ENCODE measurements at places on chromosomes 7 and 10.

DNA sequence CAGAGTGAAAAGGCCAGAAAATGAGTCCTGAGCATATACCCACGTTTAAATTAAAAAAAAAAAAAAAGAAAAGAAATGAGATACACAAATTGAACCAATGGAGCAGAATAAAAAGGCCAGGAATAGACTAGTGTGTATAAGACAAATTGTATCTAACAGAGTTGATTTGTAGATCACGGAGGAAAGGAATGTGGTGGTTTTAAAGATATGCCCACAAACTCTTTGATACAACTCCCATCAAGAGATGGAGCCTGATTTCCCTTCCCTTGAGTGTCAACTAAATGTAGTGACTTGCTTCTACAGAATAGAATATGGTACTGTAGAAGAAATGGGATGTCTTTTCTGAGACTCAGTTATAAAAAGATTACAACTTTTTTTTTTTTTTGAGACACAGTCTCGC is 10.4 kb downstream of the SYPL1 start:
- no peak for DNase-seq

DNA sequence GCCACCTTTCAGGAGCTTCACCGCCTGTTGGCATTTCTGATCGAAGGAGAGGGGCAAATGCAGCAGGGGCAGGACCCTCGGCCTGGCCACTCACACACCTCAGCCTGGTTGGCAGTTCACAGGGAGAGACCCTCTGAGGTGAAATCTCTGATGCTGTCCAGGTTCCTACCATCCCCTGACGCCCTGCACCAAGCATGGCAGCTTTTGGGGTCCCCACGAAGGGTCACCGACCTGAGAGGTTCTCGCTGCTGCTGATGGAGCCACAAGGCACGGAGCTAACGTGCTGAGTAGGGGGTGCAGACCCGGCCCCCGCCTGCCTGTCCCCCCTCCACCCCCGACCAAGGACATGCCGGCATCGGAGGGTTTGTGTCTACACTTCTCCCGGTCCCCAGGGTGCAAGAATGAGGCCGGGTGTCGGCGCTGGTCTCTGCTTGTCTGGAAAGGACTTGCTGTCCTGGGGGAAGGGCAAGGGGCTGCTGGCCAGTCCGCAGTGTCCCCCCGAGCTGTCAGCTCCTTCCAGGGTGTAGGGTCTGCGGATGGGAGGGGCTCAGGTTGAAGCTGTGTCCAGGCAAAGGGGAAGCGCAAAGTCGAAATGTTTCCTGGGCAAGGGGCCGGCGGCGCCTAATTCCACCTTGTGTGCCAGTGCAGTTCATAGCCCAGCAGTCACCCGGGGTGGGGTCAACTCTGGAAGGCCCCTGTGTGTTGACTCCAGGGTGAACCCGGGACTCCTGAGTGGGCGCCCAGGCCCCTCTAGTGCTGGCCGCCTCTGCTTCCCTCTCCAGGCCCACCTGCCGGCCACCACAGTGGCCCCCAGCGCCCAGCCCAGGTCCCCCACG is 132.6 kb downstream of the DNAJB6 start:
- no peak for DNase-seq

DNA sequence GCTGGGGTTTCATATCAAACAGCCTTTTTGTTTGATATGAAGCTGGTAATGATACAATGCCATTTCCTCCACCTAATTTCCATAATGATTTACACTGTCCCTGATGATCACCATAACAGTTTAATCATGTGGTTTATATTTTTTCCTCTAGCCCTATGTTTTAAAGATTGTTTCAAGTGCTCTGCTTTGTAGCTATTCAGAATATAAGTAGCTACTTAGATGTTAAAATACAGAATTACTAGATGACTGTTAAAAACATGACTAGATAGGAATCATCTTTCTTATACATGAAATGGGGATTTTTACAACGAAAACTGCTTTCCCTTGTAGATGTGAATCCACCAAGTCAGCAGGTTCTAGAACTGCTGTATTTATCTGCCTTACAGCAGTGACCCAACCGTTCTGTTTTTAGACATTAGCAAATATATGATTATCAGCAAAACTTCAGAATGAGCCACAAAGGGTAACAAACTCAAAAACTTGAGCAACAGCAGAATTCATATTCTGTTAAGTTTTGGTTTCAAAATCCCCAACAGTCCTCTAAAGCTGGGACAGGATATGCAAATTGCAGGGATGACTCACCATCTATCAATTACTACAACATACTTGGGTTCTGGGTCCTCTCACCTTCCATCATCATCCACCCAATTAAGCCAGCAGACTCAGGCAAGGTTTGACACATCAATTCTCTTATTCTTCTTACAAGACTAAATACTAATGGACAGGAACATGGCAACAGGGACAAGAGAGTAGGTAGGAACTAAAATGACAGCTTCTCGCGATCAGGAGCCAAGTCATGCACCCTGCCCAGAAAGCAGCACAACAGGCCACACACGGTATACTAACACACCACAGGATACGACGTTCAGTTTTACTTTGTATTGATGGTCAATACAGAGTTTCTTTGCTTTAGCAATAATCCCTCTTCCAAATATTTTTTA is 83.9 kb downstream of the PIP4K2A start:
- DNase-seq, result no peak

DNA sequence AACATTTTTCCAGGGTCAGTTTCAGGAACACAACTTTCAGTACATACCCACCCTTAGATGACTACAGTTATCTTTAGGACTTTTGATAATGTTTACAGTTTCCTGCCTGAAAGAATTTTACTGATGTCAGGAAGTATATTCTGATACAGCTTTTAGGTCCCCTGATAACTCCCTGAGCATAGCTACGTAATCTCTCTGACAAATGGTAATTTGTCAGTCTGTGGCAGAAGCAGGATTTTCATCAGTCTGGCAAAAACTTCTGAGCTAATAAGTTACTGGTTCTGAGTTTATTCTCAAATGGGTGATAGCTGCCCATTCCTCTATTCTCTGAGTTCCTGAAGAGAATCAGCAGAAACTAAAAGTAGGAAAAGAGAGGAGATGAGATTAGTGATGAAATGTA is 270.1 kb upstream of the MTPN start:
- DNase-seq, result no peak

- no peak for DNase-seq
Measured at GRCh38 chr7:80681272-80681885, 42.9 kb downstream of the CD36 start.

GRCh38 chr7:157501581-157501980 is 164.8 kb downstream of the DNAJB6 start:
- no peak for DNase-seq

DNA sequence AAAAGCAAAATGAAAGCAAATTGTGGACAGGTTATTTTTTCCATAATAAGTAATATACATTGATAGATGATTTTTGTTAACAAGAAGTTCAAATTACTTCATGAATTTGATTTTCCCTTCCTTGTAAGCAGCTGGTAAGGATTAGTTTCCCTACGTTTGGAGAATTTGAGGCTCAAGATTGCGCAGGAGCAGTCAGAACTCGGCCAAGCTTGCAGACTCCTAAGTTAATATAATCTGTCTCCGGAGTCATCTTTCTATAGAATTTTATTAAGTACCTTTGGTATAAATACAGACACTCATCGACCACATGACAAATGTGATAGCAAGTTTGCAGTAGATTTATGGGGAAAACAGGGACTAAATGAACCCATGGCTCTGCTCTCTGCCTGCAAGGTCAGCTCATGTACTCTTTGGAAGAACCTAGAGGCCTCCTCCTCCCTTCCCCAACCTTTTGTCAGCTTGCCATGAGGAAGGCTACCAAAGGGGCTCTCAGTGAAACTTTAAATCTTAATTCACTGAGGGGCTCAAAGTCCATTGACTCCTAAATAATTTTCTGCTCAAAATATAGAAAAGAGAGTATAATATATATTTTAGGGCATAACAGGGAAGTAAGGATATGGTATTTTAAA is 89.2 kb upstream of the CTTNBP2 start:
- DNase-seq, result no peak

DNA sequence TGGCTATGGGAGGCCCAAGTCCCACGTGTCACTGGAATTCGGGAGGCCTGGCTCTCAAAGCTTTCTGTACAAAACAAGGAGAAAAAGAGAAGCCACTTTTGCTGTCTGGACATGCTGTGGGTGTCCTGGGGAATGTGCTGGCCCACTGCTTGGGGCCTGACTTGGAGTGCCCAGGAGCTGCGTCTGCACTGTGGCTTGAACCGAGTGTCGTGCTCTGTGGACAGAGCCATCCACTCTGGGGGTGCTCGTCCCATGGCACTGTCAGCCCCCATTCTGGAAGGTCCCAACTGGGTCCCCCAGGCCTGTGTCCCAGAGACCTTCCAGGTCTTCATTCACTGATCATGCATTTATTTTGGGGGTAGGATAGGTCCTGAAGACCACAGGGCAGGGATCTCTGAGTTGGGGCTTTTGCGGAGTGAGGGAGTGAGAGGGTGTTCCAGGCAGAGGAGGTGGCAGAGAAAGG is 138.0 kb downstream of the LHPP start:
- no peak for DNase-seq

DNA sequence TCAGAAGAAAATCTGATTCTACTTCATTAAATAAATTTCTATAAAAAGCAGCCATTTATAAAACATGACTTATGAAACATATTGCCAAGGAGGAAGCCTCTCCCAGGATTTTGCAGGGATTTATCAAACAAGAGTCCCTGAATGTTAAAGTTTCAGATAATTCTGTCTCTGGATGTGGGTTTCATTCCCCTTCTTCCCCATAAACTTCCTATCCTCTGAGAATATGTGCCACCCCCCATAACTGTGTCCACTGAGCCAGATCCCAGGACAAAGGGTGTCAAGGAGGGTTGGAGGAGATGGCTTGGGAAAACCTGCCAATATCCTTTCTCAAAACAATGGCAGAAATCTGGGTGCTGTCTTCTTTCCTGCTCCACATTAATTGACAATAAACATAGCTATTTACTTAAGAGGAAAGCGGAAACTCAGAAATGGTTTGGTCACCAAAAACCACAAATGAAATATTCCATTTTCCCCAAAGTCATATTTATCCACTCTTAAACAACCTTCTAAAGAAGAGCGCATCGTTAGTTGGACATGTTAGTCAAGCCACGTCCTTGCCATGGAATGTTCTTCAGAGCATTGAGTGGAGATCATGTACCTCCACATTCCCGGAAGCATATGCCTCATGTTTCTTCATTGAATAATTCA is 54.3 kb upstream of the AKR1E2 start:
- no peak for DNase-seq

- DNase-seq, result peak; percentile 90
Measured at GRCh38 chr10:30751678-30752331, 122.3 kb upstream of the LYZL2 start.
